ENCODE measurements at places on chromosomes 11 and 22. TPM values are rescaled to one million over a fixed set of nuclear protein-coding genes. Genes with fewer than 3 reads are reported as not detected.

CRYBB3 gene
- not detected for total RNA-seq

OR8G1 gene
- total RNA-seq = not detected

SERPING1 gene
- 69.8 TPM for total RNA-seq

SAA4 gene
- 0.46 TPM for total RNA-seq

CAVIN3 gene
- total RNA-seq = 15.8 TPM

DRD4 gene
- 0.55 TPM for total RNA-seq

APOL3 gene
- total RNA-seq = 21.2 TPM

OOSP4B gene
- not detected for total RNA-seq

RIMBP3C gene
- not detected for total RNA-seq

APOL1 gene
- total RNA-seq = 13.1 TPM

OR51I1 gene
- not detected for total RNA-seq

SLC37A2 gene
- total RNA-seq = 1.9 TPM

ALKBH8 gene
- total RNA-seq = 7.7 TPM

OSBP2 gene
- total RNA-seq = 8.2 TPM

MMP1 gene
- 0.17 TPM for total RNA-seq

SLC25A18 gene
- total RNA-seq = 0.56 TPM

TYR gene
- not detected for total RNA-seq

DLG2 gene
- 5.3 TPM for total RNA-seq

OR51Q1 gene
- not detected for total RNA-seq

GALNT18 gene
- total RNA-seq = 8.3 TPM

PATE4 gene
- not detected for total RNA-seq

GSTT2B gene
- total RNA-seq = 27.5 TPM

DBX1 gene
- not detected for total RNA-seq

SLC22A6 gene
- total RNA-seq = not detected

TIMP3 gene
- 65.0 TPM for total RNA-seq

MRGPRF gene
- 2.7 TPM for total RNA-seq

WNT11 gene
- 13.0 TPM for total RNA-seq

KCNK4 gene
- total RNA-seq = not detected

SF1 gene
- 210 TPM for total RNA-seq

TOM1 gene
- total RNA-seq = 128 TPM

CD6 gene
- total RNA-seq = 0.44 TPM

DDX17 gene
- total RNA-seq = 133 TPM

HBG2 gene
- total RNA-seq = not detected

SCN3B gene
- total RNA-seq = 31.1 TPM

OR5P2 gene
- total RNA-seq = not detected

MIOX gene
- total RNA-seq = not detected

BDNF gene
- 0.04 TPM for total RNA-seq

OR4A16 gene
- not detected for total RNA-seq

OR5T3 gene
- total RNA-seq = not detected

PAMR1 gene
- total RNA-seq = 0.37 TPM

HBB gene
- 2,413 TPM for total RNA-seq

SMIM35 gene
- total RNA-seq = not detected

SSRP1 gene
- 83.7 TPM for total RNA-seq

ARHGEF17 gene
- 13.7 TPM for total RNA-seq

OR10A5 gene
- not detected for total RNA-seq

APOBEC3G gene
- total RNA-seq = 1.6 TPM

POTEH gene
- not detected for total RNA-seq

BIRC3 gene
- 2.3 TPM for total RNA-seq

ADAMTS15 gene
- total RNA-seq = 1.5 TPM

TTC36 gene
- total RNA-seq = 1.2 TPM

LRP4 gene
- total RNA-seq = 32.3 TPM

P2RX6 gene
- 32.8 TPM for total RNA-seq

Measured in psoas muscle (tissue), 8 donors.